ENCODE measurements at places on chromosomes 13 and 19.
A peak's percentile ranks its signal among the peaks of the same experiment; 100 is the strongest.

GRCh38 chr19:18620311-18620710 is 7.6 kb downstream of the TMEM59L start:
- DNase-seq = no peak

DNA sequence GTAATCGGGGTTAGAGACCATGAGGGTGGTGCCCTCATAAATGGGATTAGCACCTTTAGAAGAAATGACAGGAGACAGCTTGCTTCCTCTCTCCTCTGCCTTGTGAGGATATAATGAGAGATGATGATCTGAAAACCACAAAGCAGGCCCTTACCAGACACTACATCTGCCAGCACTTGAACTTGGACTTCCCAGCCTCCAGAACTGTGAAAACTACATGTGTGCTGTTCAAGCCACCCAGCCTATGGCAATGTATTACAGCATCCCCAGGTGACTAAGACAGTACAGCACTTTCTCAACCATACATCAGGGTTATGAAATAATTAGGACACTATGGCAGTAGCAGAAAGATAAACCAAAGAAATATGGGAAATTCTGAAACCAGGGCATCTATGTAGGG is 7.4 kb downstream of the ZNF564 start:
- DNase-seq = no peak

GRCh38 chr19:51664997-51665396 is 18.4 kb upstream of the SIGLEC14 start:
- DNase-seq = no peak

GRCh38 chr13:77800219-77800618 is 102.7 kb downstream of the SLAIN1 start:
- no peak for DNase-seq

DNA sequence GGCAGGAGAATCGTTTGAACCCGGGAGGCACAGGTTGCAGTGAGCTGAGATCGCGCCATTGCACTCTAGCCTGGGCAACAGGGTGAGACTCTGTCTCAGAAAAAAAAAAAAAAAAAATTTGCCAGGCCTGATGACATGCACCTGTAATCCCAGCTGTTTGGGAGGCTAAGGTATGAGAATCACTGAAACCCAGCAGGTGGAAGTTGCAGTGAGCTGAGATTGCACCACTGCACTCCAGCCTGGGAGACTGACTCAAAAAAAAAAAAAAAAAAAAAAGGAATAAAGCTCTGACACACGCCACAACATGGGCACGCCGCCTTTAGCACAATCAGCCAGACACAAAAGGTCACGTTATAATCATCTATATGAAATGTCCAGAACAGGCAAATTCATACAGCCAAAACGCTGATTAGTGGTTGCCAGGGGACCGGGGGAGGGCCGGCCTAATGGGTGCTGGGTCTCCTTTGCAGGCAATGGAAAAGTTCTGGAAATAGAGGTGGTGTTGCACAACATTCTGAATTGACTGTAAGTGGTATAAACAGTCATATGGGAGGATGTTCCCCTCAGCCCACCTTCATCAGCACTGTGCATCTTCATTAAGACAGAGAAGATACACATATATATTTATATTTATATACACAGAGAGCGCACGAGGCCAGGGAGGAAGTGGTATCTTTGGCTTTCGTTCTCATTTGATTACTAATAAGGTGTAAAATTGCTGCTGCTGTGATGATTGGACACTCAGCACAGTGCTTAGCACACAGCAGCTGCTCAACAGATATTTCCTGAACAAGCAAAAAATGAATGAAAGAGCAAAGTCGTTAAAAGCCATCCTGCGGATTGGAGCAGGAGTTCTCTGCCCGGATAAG is 3.8 kb downstream of the HSPBP1 start:
- DNase-seq = no peak

DNA sequence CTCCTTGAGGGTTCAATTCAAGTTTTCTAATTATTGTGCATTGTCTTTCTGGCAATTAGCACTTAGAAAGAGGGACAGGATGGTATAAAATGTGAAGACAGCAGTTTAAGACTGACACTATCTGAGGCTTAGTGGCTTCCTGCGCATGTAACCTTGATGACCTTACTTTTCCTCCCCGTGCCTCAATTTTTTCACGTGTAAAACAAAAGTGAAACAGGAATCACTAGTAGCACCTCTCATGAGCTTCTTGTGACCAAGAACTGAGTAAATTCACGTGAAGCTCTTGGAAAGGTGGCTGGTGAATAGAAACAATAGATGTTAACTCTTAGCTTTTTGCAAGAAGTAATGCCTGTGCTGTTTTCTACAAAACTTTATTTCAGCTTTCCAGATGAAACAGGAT is 233.9 kb downstream of the LMO7 start:
- no peak for DNase-seq

DNA sequence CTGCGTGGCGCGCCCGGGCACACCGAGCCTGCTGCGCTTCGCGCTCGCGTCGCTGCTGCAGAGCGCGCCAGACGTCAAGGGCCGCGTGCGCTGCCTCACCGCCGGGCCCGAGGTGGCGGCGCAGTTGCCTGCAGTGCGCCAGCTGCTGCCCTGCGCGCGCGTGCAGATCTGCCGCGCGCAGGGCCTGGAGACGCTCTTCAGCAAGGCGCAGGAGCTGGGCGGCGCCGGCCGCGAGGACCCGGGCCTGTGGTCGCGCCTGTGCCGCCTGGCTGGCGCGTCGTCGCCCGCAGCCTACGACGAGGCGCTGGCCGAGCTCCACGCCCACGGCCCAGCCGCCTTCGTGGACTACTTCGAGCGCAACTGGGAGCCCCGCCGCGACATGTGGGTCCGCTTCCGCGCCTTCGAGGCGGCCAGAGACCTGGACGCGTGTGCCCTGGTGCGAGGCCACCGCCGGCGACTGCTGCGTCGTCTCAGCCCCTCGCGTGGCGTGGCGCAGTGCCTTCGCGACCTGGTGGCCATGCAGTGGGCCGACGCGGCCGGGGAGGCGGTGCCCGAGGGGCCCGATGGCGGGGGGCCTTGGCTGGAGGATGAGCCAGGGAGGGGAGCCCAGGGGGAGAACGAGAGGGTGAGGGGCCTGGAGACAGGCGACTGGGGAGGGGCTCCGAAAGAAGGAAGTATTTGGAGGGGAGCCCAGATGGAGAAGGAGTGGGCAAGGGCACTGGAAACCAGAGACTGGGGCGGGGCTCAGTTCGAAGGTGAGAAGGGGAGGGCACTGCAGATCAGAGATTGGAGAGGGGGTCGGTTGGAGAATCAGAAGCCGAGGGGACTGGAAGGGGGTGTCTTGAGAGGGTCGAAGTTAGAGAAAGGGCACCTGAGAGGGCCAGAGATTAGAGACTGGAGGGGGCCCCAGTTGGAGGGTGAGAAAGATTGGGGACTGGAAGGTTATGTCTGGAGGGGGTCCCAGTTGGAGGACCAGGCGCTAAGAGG is 24.7 kb downstream of the ZSWIM9 start:
- no peak for DNase-seq

GRCh38 chr19:38194061-38194701 is 29.8 kb downstream of the DPF1 start:
- no peak for DNase-seq

DNA sequence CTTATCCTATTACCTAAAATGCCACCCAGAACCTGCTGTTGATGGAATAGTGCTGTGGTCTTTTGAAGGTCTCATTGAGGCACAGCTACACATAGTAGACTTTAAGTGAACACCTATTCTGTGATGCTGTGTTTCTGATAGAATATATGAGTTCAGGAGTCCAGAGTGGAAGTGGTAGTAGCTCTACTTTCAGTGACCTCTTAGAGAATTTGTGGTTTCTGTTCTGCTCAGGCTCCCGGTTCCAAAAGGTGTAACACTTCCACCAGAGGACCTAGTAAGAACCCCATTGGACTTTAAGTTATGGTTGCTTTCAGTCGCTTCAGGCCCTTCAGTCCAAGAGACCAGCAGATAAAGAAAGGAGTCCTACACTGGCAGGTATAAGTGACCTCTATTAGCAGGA is 11.4 kb upstream of the MYCBP2 start:
- no peak for DNase-seq

GRCh38 chr19:18488403-18488723 is 33.5 kb downstream of the ELL start:
- no peak for DNase-seq

GRCh38 chr19:20182222-20182785 is 15.3 kb downstream of the ZNF486 start:
- no peak for DNase-seq

- no peak for DNase-seq
Observed at GRCh38 chr13:39095500-39095899, 57.2 kb downstream of the NHLRC3 start.

DNA sequence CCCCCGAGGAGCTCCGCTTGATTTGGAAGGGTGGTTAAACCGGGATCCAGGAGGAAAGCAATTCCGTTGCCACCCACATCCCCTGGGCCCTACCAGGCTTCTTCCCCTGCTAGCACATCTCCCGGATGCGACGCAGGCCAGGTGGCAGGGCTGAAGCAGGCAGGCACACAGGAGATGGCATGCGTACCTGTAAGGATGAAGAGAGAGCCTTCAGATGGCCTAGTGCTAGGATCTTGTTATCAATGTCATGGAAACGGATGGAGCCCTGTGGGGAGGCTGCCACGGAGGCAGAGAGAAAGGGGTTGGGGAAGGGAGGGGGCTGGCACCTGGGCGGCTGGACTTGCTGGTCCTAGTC is 8.5 kb upstream of the SOX1 start:
- DNase-seq = no peak

DNA sequence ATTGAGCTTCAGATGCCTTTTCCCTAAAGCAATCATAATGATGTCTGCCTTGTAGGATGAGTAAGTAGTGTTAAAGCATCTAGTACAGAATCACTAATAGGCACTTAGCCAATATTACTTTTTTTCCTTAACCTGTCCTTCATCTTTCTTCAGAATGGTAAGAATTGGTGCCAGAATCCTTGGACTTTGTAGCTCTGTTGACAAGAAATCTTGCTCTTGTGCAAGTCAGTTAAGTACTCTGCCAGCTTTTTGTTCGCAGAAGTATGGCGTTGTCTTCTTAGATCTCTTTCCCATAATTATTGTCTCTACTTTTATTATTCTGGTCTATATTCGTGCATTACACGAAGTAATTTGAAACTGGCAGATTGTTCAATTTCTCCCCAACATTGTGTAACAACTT is 554.5 kb downstream of the PCDH9 start:
- DNase-seq = no peak

- peak; percentile 83 for DNase-seq
Observed at GRCh38 chr13:73765651-73766384, 368.4 kb downstream of the KLF12 start.

- no peak for DNase-seq
Observed at GRCh38 chr19:29896802-29897201, 45.2 kb upstream of the URI1 start.

- no peak for DNase-seq
Observed at GRCh38 chr19:45924891-45925447, 10.4 kb upstream of the NANOS2 start.

DNA sequence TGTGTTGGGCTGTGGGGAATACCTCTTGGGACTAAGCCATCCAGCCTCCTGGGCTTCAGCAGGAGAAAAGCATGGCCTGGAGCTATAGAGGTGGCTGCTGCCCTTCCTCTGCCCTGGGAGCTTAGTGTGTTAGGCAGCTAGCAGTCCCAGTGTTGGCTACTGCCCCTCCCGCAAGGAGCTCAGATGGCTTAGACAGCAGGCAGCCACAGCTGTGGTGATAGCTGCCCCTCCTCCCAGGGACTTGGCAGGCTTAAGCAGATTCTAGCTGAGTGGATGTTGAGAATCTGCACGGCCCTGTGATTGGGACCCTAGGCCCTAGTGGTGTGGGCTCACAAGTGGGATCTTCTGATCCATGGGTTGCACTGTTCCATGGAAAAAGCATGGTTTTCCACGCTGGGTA is 264.5 kb downstream of the TDRD3 start:
- no peak for DNase-seq

- no peak for DNase-seq
Observed at GRCh38 chr13:26025196-26025595, 26.6 kb downstream of the SHISA2 start.

DNA sequence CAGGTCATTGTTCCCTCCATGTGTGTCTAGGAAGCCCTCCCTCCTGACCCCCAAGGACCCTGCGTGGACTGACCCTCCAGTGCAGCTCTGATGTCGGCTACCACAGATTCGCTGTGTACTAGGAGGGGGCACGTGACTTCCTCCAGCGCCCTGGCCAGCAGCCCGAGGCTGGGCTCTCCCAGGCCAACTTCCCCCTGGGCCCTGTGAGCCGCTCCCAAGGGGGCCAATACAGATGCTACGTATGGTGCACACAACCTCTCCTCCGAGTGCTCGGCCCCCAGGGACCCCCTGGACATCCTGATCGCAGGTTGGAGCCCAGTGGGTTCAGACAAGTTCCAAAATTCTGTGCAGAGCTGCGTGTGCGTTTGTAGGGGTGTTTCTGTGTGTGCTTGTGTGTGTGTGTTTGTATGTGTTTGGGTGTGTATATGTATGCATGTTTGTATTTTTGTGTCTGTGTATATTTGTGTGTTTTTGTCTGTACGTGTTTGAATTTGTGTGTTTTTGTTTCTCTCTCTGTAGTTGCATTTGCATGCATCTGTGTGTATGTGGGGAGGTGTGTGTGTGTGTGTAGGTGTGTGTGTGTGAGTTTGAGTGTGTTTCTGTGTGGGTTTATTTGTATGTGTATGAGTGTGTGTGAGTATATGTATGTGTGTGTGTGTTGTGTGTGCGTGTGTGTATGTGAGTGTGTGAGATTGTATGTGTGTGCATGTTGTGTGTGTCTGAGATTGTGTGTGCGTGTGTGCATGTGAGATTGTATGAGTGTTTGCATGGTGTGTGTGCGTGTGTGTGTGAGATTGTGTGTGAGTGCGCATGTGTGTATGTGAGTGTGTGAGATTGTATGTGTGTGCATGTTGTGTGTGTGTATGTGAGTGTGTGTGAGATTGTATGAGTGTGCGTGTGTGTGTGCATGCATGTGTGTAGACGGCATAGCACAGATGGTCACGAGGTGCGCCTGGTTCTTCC is 21.4 kb upstream of the LILRA2 start:
- DNase-seq = no peak

- no peak for DNase-seq
Observed at GRCh38 chr13:76965759-76966421, 17.6 kb downstream of the ACOD1 start.

DNA sequence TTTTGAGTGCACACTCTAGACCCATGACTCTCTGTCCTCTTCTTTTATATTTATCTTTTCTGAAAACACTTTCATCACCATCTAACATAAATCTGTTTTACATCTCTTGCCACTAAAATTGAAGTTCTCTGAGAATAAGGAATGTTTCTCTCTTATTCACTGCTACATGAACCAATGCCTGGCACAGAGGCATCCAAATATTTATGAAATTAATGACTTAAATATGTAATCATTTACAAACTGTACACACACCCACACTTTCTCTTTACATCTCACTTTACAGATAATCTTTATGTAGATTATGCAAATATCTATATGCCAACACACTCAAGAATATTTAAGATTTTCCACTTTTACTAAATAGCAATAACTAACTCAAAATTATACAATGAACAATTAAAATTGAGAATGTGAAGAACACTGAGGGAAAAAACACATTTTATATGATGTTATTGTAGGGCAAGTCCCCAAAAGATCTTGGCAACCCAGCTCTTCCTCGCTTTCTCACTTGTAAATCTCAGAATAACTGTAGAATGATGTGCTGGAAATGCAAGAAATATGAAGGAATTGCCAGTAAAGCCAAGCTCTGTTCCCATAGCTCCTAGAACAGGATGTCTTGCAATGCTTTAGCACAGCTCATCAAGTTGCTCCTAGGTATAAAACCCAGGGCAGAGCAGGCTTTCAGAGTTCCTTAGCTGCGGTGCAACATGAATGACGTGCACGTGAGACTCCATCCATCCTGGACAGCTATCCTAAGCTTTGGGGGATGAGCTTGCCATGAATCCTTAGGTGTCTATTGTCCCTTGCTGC is 50.7 kb downstream of the UGGT2 start:
- DNase-seq = no peak

GRCh38 chr13:31014456-31014855 is 82.0 kb downstream of the TEX26 start:
- DNase-seq = no peak
